Dermis microvascular lymphatic vessel endothelial cell (primary cell): ENCODE measurements at places on chromosomes 2 and 18. TPM values are rescaled to one million over a fixed set of nuclear protein-coding genes. Genes with fewer than 3 reads are reported as not detected.

BCL11A gene
- 0.64 and 0.76 TPM in 2 replicates for total RNA-seq

C2orf42 gene
- 9.9 and 13.7 TPM in 2 replicates for total RNA-seq

UPP2 gene
- not detected in 2 replicates for total RNA-seq

FAM237A gene
- total RNA-seq = not detected in 2 replicates

RGPD4 gene
- total RNA-seq = not detected in 2 replicates

SLC9A4 gene
- total RNA-seq = not detected in 2 replicates

EGR4 gene
- total RNA-seq = not detected in 2 replicates

TNFAIP6 gene
- total RNA-seq = not detected in 2 replicates

GMPPA gene
- total RNA-seq = 22.2 and 28.7 TPM in 2 replicates

CYTIP gene
- not detected in 2 replicates for total RNA-seq

CYP1B1 gene
- total RNA-seq = 0.13 and 1.0 TPM in 2 replicates

UGT1A5 gene
- total RNA-seq = not detected in 2 replicates

IL1RL1 gene
- 0.13 and 0.90 TPM in 2 replicates for total RNA-seq

CBLN2 gene
- total RNA-seq = under 0.01 TPM in 1 of 2 replicates, not detected in the other

UGT1A10 gene
- total RNA-seq = not detected in 2 replicates

ZNF396 gene
- 0.51 and 0.63 TPM in 2 replicates for total RNA-seq

GALNT3 gene
- under 0.01 TPM in 2 replicates for total RNA-seq

D2HGDH gene
- 10.9 and 15.0 TPM in 2 replicates for total RNA-seq

DSG4 gene
- not detected in 2 replicates for total RNA-seq

CLIP4 gene
- 8.1 and 10.7 TPM in 2 replicates for total RNA-seq

GLI2 gene
- total RNA-seq = under 0.01 TPM in 2 replicates

REG3A gene
- total RNA-seq = not detected in 2 replicates

TLX2 gene
- total RNA-seq = not detected in 2 replicates

ABCG5 gene
- not detected in 2 replicates for total RNA-seq
